ENCODE measurements at places on chromosomes 3 and 15. TPM values are rescaled to one million over a fixed set of nuclear protein-coding genes. Genes with fewer than 3 reads are reported as not detected.

GRCh38 chr3:70358978-70359580 lies 46.6 kb upstream of the MDFIC2 start:
- no peak for DNase-seq
- H3K4me1 ChIP-seq: no peaks in the 10 kb centered on the region
- no peak overlapping the region for H3K27ac ChIP-seq
- no peaks in the 10 kb centered on the region for H3K36me3 ChIP-seq
- no peaks in the 10 kb centered on the region for H3K27me3 ChIP-seq

CHRM5 gene
- 0.06 TPM for total RNA-seq

THRB gene
- total RNA-seq: 17.2 TPM

DNA sequence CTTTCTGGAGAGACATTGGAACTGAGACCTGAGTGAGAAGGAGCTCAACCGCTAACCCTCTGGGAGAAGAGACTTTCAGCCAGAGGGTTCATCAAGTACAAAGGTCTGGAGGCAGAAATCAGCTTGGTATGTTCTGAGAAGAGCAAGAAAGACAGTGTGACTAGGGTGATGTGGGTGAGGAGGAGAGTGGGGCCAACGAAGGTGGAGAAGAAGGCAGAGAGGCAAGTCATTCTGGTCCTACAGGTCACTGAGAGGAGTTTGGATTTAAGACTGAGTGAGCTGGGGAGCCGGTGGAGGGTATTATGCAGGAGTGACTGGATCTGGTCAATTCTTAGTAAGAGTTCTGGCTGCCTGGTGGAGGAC lies 12.2 kb downstream of the XIRP1 start:
- H3K4me1 ChIP-seq: peaks cover 12% of the 10 kb centered on the region
- H3K4me3 ChIP-seq: peak overlapping the region; percentile 30
- H3K36me3 ChIP-seq: no peaks in the 10 kb centered on the region
- no peak for DNase-seq
- peak overlapping the region; percentile 65 for H3K27ac ChIP-seq

DNA sequence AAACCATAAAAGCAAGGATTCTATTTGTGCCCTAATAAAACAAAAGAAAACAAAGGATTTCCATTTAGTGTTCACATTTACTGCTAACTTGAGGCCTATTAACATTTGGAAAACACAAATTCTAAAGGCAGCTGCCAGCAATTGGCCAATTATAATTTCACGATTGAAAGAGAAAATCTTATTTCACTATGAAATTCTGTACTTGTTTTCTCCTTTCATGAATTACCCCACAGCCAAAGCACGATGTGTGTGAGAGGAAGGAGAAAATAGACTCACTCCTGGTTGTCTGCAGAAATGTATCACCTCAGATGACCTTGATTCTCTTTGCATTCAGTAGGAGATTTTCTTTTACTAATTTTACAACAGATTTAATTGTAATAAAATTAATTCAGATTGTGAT lies 242.8 kb upstream of the GBE1 start:
- H3K4me1 ChIP-seq: no peaks in the 10 kb centered on the region
- H3K27ac ChIP-seq: no peak overlapping the region
- DNase-seq: no peak
- no peaks in the 10 kb centered on the region for H3K36me3 ChIP-seq

DNA sequence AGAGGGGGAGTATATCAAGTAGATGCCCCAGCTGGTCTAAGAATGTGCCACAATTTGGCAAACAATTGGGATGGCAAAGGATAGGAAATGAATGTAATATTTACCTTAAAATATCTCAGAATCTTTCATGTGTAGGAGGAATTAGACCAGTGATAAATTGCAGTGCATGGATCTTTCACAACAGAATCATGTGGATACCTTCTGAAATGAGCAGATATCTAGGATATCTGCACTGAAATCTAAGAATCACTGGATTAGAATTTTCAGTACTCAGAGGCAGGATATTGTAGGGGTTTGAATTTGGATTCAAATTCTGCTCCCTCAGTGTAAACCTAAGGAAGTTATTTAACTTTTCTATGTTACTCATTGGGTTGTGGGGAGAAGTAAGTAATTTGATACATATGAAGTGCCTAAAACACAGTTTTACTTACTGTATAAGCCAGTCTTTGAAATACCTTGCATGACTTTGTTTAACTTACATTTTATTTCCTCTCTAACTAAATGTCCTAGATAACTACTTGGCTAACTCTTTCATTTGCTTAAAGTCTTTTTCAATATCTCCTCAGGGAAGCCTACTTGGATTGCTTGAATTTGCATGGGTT lies 8.8 kb downstream of the IL1RAP start:
- DNase-seq: no peak
- H3K27ac ChIP-seq: no peak overlapping the region
- H3K4me3 ChIP-seq: no peak overlapping the region

IGSF10 gene
- 0.63 TPM for total RNA-seq

C2CD4B gene
- total RNA-seq: 4.2 TPM

SMCO1 gene
- total RNA-seq: not detected

DNA sequence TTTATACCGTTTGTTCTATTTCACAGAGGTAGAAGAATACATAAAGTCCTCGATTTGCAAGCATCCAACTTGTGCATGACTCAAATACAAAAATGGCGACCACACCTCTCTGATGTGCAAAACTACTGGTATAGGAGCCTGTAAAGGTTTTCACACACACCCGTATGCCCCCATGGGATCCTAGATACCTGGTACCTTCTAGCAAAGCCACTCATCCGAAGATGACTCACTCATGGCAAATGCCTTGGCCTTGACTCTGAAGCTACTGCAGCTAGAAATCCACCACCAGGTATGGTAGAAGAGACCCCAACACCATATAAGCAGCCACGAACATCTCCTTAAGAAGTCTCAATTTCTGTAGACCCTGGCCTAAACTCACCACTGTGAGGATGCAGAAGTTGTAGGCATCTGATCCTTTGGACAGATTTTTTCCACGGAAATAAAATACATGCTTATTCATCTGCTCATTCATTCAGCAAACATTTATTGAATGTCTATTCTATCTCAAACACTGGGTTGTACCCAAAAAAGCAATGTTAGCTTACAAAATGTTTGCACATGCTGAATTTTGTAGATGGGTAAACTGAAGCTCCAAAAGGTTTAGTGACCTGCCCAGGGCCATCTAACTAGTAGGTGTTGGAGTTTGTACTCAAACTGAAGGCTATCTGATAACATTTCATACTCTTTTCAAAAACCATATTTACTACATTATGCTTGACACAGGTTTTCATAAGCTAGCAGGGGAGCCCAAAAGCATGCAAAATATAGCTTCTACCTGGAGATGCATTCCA lies 158.8 kb downstream of the RORA start:
- H3K36me3 ChIP-seq: no peaks in the 10 kb centered on the region
- DNase-seq: no peak
- no peak overlapping the region for H3K4me3 ChIP-seq
- H3K27me3 ChIP-seq: no peaks in the 10 kb centered on the region
- H3K4me1 ChIP-seq: no peaks in the 10 kb centered on the region
- no peak overlapping the region for H3K27ac ChIP-seq

MYO1E gene
- 198 TPM for total RNA-seq

DNA sequence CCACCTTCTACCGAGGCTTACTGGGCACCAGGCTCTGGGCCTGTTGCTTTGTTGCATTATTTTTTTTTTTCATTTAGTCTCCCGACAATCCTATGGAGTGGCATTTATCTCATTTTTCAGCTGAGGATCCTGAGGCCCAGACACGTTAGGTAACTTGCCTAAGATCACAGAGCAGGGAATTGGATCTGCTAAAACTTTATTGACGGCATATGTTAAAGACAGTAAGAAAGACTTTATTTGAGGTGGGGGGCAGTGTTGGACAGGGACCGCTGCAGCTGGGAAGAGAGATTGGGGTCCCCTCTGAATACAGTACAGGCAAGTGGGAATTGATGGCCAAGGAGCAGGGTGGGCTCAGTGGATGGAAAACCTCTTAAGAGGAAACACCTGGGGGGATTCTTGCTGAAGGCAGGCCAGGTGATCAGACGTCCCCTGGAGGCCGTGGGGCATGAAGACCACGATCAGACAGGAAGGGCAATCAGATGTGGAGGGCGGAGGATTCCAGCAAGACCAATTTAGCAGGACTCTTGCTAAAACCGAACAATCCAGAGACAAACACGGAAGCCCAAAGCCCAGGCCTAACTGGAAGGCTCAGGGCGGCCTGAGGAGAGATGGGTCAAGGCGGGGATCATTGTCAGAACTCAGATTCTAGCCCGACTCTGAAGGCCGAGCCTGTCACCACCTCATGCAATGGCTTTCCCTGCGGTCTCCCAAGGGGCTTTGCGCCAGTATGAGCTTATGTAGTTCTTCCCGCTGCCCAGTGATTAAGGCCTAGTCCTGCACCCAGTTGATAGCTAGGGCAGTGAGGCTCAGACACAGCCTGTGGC lies 53.7 kb downstream of the RGMA start:
- H3K4me3 ChIP-seq: no peak overlapping the region
- H3K27ac ChIP-seq: no peak overlapping the region
- H3K27me3 ChIP-seq: no peaks in the 10 kb centered on the region

GRCh38 chr3:108090049-108090700 lies 656 bp downstream of the CD47 start:
- H3K4me3 ChIP-seq: peak overlapping the region; percentile 96
- no peaks in the 10 kb centered on the region for H3K36me3 ChIP-seq
- peak; percentile 60 for DNase-seq

GHSR gene
- total RNA-seq: not detected

SLC51B gene
- 2.9 TPM for total RNA-seq

DNA sequence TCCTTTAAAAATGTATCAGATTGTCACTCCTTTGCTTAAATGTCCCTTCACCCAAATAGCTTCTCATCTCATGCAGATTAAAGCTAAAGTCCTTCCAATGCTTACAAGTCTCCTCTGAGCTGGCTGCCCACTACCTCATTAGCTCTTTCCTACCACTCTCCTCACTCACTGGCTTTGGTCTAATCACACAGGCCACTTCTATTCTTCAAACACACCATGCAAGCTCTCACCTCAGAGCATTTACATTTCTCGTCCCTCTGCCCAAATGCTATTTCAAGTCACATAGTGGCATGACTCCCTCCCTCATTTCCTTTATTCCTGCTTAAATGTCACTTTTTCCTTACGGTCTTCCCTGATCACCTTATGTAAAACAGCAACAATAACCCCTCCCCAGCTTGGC lies 110.6 kb upstream of the CMC1 start:
- DNase-seq: no peak
- H3K36me3 ChIP-seq: no peaks in the 10 kb centered on the region

GRCh38 chr3:123686251-123686650 lies 101.4 kb upstream of the HACD2 start:
- H3K4me1 ChIP-seq: no peaks in the 10 kb centered on the region
- H3K36me3 ChIP-seq: peaks cover 9% of the 10 kb centered on the region
- no peak overlapping the region for H3K4me3 ChIP-seq
- DNase-seq: no peak

GRCh38 chr3:147661916-147662315 lies 252.8 kb downstream of the ZIC1 start:
- H3K4me1 ChIP-seq: no peaks in the 10 kb centered on the region
- no peak overlapping the region for H3K27ac ChIP-seq
- H3K4me3 ChIP-seq: no peak overlapping the region
- H3K36me3 ChIP-seq: no peaks in the 10 kb centered on the region
- H3K27me3 ChIP-seq: no peaks in the 10 kb centered on the region

TM4SF4 gene
- 0.94 TPM for total RNA-seq

- H3K36me3 ChIP-seq: no peaks in the 10 kb centered on the region
- no peak overlapping the region for H3K4me3 ChIP-seq
- no peaks in the 10 kb centered on the region for H3K4me1 ChIP-seq
- DNase-seq: no peak
- no peak overlapping the region for H3K27ac ChIP-seq
- no peaks in the 10 kb centered on the region for H3K27me3 ChIP-seq
Observed at GRCh38 chr3:5531039-5531438, 343.5 kb downstream of the EDEM1 start.

GRCh38 chr3:121626495-121626894 lies 33.3 kb downstream of the FBXO40 start:
- H3K4me1 ChIP-seq: no peaks in the 10 kb centered on the region
- no peak for DNase-seq
- no peak overlapping the region for H3K27ac ChIP-seq
- H3K36me3 ChIP-seq: peaks cover 2% of the 10 kb centered on the region
- no peaks in the 10 kb centered on the region for H3K27me3 ChIP-seq

GRCh38 chr3:4052706-4053105 lies 250.5 kb upstream of the SETMAR start:
- H3K4me1 ChIP-seq: no peaks in the 10 kb centered on the region
- no peak for DNase-seq
- no peak overlapping the region for H3K4me3 ChIP-seq

DNA sequence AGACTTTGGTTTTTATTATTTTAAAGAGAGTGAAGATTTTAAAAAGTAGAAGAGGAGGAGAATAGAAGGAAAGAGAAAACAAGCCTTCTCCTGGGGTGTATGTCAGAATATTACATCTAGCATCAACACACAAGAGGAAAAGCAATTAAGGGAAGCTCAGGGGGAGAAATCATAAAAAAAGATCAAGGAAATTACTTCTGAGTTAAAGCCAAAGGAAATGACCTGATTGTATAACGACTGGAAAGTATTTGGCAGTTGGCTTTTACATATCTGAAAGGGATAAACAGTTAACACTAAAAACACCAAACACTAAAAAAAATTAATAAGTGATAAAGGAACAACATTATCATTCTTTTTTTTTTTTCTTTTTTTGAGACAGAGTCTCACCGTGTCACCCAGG lies 58.4 kb downstream of the CPNE4 start:
- no peaks in the 10 kb centered on the region for H3K36me3 ChIP-seq
- H3K4me1 ChIP-seq: no peaks in the 10 kb centered on the region
- no peak for DNase-seq
- H3K27ac ChIP-seq: no peak overlapping the region

ANKUB1 gene
- not detected for total RNA-seq

SAMMSON gene
- 0.98 TPM for total RNA-seq

XCR1 gene
- total RNA-seq: 1.4 TPM

HCLS1 gene
- 102 TPM for total RNA-seq

- H3K36me3 ChIP-seq: no peaks in the 10 kb centered on the region
- no peaks in the 10 kb centered on the region for H3K4me1 ChIP-seq
- no peak overlapping the region for H3K4me3 ChIP-seq
- no peak for DNase-seq
- H3K27me3 ChIP-seq: no peaks in the 10 kb centered on the region
- no peak overlapping the region for H3K27ac ChIP-seq
Observed at GRCh38 chr3:165339753-165340152, 143.6 kb upstream of the SLITRK3 start.

GRCh38 chr3:184575701-184576100 lies 14.1 kb downstream of the EPHB3 start:
- no peaks in the 10 kb centered on the region for H3K36me3 ChIP-seq
- no peaks in the 10 kb centered on the region for H3K4me1 ChIP-seq
- no peak overlapping the region for H3K27ac ChIP-seq
- H3K4me3 ChIP-seq: no peak overlapping the region

DNA sequence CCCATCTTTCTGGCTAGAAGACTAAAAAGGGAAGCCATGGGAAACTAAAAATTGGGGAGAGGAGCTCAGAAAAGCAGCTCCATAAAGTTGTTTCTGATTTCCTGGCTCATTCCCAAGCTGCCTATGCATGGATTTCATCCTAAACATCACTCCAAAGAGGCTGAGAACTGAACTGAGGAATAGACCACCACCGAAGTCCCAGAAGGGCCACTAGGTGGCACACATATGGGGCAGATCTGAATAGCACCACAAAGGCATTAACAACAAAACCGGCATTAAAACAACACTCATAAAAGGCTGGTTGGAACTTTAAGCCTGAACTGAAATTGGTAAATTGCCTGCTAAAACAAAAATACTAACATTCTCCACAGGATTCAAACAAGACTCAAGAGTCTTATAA lies 106.3 kb downstream of the PLD1 start:
- no peaks in the 10 kb centered on the region for H3K4me1 ChIP-seq
- H3K27me3 ChIP-seq: no peaks in the 10 kb centered on the region
- no peak for DNase-seq
- H3K4me3 ChIP-seq: no peak overlapping the region
- no peaks in the 10 kb centered on the region for H3K36me3 ChIP-seq
